ENCODE measurements at places on chromosomes 6 and 20.

DNA sequence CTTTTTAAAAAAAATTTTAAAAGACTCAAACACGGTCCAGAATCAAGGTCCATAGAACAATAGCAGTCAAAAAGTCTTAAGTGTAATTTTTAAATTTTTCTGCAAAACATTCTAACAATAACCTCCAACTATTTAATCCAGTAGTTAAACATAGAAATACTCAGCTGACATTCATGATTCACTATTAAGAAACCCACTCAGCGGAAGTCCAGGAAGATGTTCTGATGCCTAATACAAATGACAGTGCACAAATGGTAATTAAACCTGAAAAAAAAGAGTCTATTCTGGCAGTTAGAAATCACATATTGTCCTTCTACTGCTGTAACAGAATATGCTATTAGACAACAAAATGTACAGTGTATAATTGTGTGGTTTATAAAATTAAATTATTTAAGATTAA is 128.2 kb upstream of the BMP5 start:
- DNase-seq = no peak

GRCh38 chr6:27957516-27957915 is 475 bp downstream of the OR2B6 start:
- no peak for DNase-seq

- no peak for DNase-seq
Observed at GRCh38 chr20:45779011-45779915, 12.4 kb downstream of the WFDC3 start.

- DNase-seq = no peak
Observed at GRCh38 chr6:33088258-33088930, 12.6 kb downstream of the HLA-DPB1 start.

GRCh38 chr6:92181347-92181746 is 1238.0 kb downstream of the EPHA7 start:
- DNase-seq = no peak

DNA sequence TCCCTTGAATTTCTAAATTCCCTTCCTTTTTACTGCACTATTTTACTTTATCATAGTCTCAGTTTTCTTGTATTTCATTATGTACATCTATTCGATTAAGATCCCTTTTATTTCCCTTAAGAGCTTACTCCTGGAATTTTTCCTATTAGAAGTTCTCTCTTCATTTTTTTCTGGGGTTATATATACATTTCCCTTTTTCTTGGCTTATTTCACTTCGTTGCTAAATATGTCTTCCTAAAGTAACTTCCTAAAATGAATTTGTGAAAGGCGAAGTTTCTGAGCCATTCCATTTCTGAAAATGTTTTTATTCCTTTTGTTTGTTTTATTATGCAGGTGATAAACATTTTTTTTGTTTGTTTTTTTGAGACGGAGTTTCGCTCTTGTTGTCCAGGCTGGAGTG is 5.9 kb upstream of the CD109 start:
- no peak for DNase-seq

DNA sequence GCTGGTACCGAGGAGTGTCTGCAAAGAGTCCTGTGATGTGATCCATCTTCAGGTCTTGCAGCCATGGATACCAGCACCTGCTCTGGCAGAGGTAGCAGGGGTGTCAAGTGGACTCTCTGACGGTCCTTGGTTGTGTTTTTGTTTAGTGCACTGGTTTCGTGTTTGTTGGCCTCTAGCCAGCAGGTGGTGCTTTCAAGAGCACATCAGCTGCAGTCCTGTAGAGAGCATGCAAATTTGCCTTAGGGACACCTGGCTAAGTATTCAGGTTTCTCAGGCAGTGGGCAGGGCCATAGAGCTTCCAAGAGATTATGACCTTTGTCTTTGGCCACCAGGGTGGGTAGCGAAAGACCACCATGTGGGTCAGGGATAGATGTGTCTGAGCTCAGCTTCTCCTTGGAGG is 14.5 kb upstream of the RGS17 start:
- DNase-seq = peak; percentile 7

DNA sequence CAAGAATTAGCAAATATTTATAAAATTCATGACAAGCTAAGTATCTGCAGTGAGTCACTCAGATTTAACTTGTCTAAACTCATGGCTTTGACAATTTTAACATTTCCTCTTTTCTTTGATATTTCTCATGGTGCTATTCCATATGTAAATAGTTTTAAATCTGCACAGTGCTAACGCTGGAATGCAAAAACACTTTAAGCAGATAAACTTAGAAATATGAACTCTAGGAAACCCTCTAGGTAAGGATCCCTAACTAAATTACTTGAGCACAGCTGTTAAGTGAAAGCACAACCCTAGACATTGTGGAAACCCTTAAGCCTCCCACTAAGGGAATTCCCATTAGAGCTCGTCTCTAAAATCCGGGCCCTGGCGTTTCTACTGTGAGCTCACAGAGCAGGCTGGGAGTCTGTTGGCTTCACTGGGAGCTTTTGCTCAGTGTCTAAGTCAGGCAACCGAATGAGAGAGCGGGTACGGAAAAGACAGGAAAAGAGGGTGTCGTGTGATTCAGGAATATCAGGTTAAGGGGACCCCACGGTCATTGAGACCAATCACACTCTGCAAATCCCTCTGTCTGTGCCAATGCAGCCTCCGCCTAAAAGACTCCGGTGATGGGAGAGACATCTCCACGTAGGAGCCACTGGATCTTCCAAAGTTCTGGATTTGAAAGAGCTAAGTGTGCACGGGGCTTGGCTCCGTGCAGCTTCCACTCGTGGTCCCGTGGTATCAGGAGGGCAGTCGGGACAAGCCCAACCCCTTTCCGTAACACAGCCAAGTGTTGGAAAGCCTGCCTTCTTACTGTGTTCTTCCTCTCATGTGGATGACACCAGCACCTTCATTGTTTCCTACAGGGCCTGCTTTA is 112.3 kb upstream of the RPS6KA2 start:
- no peak for DNase-seq

DNA sequence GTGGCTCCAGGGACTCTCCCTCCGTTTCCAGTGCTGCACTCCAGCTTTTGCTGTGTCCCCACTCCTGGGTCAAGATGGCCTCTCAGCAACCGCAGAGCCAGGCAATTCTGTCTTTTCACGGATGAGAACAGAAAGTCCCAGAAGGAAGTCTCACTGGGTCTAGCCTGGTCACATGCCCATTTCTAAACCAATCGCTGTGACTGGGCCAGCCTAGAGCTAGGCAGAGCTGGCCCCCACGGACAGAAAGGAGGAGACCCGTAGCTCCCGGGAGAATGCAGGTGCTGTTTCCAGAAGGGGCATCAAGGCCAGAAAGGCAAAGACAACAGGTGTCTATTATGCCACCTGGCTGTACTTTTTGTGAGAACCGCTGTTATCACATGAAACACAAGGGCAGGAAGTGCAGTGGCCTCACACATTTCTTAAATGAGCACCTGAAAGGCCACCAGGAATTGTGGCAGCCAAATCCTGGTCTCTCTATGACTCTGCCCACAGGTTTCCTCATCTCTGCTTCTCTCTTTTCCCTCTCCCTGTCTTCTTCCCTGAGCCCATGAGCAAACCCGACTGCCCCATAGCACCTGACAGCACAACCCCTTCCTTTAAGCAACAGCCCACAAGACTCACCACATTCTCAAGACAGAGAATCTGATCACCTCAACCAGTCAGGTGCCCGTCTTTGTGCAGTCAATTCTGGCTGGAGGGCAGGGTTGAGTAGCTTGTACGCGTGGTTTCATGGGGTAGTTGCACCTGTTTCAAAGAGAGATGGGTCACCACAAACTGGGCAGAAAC is 37.1 kb upstream of the B4GALT5 start:
- no peak for DNase-seq

- DNase-seq = no peak
Observed at GRCh38 chr20:57156011-57156729, 110.3 kb downstream of the BMP7 start.

DNA sequence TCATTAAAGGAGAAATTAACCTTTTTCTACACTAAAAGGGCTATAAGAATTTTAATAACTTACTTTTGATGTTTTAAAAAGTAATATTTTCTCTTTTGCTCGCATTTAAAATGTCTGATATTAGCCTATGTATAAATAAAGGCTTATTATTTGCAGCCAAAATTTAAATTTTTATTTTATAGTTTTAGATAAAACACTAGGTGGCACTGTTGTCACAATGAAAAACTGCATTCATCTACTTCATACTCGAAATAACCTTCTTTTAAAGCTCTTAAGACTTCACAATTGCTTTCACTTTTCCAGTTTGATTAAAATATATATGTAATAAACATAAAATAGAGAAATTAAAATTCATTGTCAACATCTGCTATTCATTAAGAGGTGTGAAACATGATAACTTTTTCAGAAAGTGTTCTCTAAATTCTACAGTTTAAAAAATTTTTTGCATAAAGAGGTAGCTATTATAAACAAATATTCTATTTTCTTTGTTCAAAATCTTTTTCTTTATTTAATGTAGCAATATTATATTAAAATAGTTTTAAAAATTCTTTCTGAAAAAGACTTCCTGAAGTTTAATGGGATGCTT is 78.8 kb upstream of the DEFB112 start:
- DNase-seq = peak; percentile 9

GRCh38 chr20:44117296-44118184 is 69.4 kb downstream of the JPH2 start:
- no peak for DNase-seq

- DNase-seq = peak; percentile 88
Observed at GRCh38 chr20:63027922-63028389, 21.2 kb upstream of the BHLHE23 start.

GRCh38 chr20:19427480-19427879 is 215.0 kb downstream of the SLC24A3 start:
- DNase-seq = no peak

DNA sequence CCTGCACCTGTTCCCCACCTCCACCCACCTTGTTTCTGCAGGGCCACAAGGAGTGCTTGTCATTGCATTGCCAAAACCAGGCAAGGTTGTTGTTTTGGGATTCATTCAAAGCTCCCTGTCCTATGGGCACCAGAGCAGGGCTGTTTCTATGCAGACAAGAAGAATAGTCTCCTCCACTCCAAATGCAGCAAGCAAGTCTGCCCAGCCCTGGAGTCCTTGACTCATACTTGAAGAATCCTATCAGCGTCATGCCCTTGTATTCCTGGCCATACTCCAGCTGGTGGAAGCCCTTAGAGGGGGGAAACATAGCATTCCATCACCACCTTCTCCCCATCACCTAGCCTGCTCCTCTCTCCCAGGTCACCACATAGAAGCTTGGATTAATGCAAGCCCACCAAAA is 145.3 kb upstream of the ECI2 start:
- DNase-seq = no peak

DNA sequence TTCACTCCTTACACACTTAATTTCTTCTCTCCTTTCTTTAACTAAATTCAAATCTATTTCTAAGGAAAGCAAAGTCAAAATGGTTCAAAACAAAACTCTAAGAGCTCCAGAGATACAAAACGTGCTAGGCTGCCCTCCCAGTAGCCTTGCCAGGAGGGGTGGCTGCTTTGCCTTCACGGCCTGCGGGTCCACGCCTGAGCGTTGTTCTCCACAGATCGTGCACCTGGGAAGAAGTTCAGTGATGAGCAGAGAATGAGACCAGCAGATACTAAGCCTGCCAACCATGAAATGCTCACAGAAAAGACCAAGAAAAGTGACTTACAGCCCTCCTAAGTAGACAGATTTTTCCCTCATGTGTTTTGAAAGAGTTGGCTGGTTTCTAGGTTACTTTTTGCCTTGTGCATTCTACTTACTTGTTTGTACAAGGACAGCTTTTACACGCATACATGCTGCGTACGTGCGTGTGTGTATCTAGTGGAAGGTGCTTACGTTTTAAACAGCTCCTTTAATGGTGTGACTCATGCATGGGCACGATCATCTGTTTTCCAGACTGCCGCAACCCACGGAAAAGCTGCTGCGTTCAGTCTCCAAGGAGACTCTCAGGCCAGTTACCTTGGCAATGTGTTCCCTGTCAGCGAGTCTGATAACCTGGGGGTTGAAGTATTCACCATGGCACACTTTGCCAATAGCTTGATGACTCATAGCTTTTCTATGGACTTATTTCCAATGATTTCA is 32.4 kb upstream of the PBOV1 start:
- no peak for DNase-seq

DNA sequence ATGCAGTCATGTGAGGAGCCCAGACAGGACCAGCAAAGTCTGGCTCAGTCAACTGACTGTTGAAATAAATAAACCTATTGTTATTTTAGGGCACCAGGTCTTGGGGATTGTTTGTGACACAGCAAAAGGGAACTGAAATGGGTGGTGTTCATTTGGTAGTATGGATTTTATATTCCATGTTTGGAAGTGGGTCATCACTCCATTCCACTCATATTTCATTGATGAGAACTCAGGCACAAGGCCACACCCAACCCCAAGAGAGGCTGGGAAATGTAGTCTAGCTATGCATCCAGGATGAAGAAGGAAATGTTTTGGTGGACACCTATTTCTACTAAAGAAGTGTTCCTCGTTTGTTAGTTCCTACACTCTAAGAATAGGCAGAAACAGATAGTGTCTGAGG is 64.9 kb upstream of the BTBD3 start:
- no peak for DNase-seq

- DNase-seq = no peak
Observed at GRCh38 chr6:84696166-84696565, 68.2 kb downstream of the TBX18 start.

- DNase-seq = no peak
Observed at GRCh38 chr6:111780393-111780792, 92.9 kb downstream of the FYN start.

DNA sequence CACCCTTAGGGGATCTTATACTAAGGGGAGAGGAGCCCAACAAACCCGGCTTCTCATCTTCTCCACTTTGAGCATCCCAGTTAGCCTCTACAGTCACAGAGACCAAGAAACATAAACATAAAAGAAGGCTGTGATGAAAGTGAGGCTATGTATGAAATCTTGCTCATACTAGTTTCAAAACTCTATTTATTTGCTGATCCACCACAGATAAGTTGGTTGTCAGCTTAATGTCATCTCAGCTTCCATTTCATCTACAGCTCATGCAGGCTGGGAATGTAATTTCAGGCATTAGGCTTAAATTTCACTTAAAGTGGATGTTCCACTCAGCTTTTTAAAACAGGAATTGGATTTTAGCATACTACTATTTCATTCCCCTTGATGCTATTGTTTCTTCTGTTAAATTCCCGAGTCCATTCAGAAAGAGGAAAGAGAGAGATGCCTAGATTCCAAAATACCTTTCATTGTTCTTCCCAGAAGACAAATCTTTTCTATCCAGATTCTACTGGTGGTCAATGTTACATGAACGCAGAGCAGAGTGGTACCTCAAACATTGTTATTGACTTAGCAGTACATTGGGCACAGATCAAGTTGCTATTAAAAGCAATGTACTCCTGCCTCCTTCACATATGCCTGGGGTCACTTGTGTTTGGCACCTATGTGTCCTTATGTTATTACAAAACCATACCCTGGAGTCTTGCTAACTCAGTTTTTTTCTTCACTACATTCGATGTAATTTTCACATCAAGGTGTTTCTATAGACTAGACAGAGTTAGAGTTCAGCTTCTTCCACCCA is 149.0 kb downstream of the HACE1 start:
- no peak for DNase-seq

All from NCI-H526 (cell line).